ENCODE measurements at places on chromosomes 5 and 9. TPM values are rescaled to one million over a fixed set of nuclear protein-coding genes. Genes with fewer than 3 reads are reported as not detected.

- no peak for DNase-seq
These were observed 829 bp downstream of the ANXA1 start for GRCh38 chr9:73152543-73152844.

GRCh38 chr9:127805620-127806019 is 2.9 kb downstream of the FPGS start:
- no peak for DNase-seq

GRCh38 chr9:804026-804425 is 37.5 kb upstream of the DMRT1 start:
- DNase-seq = no peak

The IL9 gene
- not detected for polyA plus RNA-seq

The SOHLH1 gene
- polyA plus RNA-seq = not detected
